ENCODE measurements at places on chromosomes 1 and 21.

- no peak for DNase-seq
Observed at GRCh38 chr1:65538086-65538485, 117.6 kb downstream of the LEPR start.

GRCh38 chr1:221089273-221089672 lies 210.0 kb downstream of the HLX start:
- DNase-seq = no peak

- no peak for DNase-seq
Observed at GRCh38 chr1:16474166-16474800, 33.8 kb downstream of the NECAP2 start.

DNA sequence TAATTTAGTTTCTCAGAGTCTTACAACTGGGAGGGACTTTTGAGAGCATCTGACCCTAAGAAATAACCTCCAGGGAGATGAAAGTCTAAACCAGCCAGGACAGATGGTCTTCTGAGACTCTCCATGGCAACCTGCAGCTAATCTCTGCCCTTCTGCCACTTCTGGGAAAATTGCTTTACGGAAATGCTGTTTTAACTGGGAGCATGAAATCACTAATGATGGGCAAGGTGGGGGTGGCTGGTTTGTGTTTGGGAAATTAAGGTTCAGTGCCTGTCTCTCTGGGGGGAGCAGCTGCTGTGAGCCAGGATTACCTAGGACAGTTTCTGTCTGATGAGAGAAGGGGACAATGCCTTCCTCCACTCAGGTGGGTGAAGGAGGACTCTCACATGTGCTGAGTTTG lies 33.2 kb downstream of the ROR1 start:
- DNase-seq = no peak

GRCh38 chr1:4033129-4033676 lies 133.1 kb upstream of the C1orf174 start:
- no peak for DNase-seq

GRCh38 chr1:165988817-165989216 lies 161.4 kb downstream of the UCK2 start:
- DNase-seq = no peak

- no peak for DNase-seq
Observed at GRCh38 chr1:1826356-1827088, 48.3 kb upstream of the NADK start.

DNA sequence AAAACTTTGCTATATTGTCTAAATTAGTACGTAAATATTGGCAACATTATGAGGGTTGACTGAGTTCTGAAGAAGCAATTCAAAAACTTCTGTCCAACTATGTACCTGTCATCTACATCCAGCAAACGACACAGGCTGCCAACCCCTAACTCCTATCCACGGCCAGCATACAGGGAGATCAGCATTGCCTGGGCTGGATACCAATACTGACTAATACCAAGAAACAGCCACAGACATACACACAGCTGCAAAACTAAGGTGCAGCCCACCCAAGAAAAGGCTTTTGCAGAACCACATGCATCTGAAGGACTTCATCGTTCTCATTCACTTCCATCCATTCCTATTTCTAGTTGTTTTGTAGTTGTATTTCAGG lies 2.0 kb downstream of the KIAA0319L start:
- no peak for DNase-seq

- no peak for DNase-seq
Observed at GRCh38 chr1:56780128-56780750, 39.0 kb downstream of the FYB2 start.

DNA sequence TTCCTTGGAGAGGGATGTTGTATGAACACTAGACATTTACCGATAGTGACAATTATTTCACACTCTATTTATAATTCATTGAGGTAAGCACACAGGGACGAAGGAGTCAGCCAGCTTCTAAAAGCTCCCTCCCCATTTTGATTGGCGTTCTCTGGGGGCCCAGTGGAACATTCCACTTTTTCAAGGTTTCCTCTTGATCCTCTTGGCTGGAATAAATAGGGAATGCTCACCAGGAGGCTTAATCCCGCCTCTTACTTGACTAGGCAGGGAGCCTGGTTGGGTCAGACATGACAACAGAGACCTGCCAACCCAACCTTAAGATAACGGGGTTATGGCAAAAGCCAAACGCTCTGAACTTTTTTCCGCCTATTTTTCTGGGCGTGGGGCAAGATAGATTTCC lies 974 bp downstream of the ACTN2 start:
- DNase-seq = no peak

GRCh38 chr1:203084588-203085527 lies 954 bp downstream of the MYOG start:
- DNase-seq = peak; percentile 45

- DNase-seq = no peak
Observed at GRCh38 chr1:5619469-5619868, 372.8 kb downstream of the NPHP4 start.

DNA sequence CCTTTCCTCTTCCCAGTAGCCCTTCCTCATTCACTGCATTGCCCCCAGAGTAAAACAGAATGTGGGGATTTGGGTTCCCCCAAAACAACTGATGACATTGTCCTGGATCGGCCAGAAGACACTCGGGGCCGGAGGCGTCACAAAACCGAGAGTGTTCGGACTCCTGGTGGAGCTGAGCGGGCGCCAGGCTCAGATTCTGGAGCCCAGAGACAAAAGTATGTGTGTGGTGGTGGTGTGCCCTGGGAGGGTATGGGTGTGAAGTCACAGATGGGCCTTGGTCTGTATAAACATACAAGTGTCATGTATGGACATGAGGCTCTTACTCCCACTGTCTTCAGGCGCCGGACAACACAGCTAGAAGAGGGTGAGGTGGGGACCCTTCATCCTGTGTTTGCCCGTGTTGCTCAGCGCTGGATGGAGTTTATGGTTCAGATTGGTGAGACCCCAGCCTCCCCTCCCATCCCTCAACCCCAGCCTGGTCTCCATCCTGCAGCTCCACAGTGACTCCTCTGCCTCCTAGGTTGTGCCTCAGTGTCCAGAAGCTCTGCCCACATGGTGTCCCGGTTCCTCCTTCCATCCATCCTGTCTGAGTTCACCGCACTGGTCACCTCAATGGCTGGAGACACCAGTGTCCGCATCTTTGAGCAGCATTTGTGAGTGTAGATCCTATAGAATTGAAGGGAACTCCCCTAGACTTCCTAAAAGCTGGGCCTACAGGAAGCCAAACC lies 12.4 kb downstream of the HYI start:
- DNase-seq = no peak

DNA sequence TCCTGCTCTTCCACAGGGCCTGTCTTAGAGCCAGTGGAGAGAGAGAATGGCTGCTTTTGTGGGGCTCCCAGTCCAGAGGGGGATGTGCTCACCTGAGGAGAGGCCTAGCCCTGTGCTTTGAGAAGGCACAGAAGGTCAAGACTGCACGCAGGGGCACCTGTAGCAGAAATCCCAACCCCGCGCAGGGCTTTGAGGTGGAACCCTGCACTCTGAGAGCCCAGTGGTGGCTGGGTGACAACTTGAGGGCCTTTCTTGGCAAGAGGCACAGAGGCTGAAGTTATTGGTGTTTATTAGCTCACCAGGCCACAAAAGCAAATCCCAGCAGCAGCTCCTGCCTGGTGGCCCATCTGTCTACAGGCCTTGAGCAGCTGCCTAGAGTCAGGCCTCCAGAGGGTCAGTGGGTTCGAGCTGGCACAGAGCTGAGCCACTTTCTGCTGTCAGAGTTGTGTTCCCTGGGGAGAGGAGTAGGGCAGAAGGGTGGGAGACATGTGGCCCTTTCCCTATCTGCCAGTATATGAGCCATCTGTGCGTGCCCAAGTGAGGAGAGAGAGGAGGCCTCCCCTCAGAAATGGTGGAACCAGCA lies 31.4 kb downstream of the SZRD1 start:
- no peak for DNase-seq

- no peak for DNase-seq
Observed at GRCh38 chr1:202966006-202966898, 805 bp downstream of the CYB5R1 start.

Data from lower leg skin (tissue), 4 donors.